ENCODE measurements at places on chromosomes 7 and 10.

DNA sequence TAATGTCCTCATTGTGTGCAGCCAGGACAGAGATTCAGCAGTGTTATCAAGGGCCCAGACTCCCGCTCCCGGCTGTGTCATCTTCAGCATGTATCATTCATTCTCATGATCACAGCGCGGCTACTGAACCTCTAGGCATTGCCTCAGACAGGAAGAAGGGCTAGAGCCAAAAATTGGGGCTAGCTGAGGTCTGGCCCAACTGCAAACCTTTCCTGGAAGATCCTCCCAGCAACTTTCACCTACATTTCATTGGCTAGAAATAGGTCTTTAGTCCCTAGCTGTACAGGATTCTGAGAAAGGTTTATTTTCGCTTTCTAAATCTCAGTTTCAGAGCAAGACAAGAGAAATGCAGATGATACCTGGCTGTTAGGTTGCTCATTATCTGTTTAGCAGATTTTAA is 81.9 kb downstream of the CREM start:
- no peak for DNase-seq

GRCh38 chr7:21193895-21194294 is 234.0 kb upstream of the SP4 start:
- DNase-seq = no peak

DNA sequence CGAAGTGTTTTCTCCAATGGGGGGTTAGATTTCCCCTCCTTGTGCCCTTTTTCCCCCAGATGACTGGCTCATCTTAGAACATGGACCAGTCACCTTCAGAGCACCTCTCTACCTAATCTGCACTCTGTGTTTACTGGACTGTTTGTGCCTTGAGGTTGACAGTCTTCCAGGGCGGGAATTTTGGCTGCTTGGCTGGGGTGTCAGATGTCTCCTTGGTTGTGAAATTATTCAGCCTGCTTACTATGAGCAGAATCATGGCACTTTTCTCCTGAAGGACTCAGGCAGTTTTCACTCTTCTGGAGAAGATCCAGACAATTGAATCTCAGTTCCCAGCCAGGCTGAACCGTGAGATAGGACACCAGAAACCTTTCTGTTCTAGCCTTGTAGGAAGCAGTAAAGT is 60.3 kb upstream of the NFKB2 start:
- DNase-seq = no peak

DNA sequence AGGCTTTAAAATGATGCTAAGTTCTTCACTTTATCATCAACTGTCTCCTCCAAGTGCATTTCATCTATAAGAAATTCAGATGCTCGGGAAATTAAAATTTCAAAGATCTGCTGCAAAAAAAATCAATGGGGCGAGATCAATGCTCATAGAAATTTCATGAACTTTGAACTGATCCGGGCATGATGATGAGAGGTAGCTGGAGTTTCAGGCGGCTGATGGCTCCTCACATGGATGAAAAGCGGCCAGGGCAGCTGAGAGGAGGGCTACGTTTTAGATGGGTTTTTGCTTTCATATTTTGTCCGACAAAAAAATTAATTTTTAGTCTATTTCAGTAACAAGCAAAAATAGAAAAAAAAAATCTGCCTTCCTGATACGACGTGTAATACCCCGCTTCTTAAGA is 109.9 kb downstream of the EBF3 start:
- DNase-seq = no peak

GRCh38 chr10:123966896-123967231 is 75.3 kb upstream of the CPXM2 start:
- peak; percentile 6 for DNase-seq

DNA sequence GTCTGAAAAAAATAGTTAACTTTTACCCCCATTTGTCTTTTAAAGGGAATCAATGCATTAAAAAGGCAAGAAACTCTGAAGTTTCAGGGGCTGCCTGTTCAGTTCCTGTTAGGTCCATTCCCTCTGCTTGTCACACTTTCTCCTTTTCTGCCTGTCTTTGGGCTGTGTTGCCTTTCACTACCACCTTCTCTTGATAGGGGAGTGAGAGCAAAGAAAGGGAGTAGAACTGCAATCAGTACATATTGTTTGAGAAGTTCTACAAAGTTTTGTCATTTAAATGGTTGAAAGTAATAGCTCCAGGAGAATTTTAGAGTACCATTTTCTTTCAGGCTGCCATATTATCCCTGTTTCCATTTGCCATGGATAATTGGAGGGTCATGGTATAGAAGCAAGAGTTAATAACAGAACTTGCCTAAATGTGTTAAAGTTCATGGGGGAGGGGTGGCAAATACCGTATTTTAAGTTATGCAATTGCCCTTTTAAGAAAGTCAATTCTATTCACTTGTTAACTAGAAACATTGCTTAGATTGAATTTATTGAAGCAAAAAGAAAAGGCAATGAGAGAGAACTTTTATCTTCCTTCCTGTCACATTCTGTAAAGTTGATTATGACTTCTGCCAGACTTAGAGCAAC is 38.6 kb downstream of the MPLKIP start:
- no peak for DNase-seq

GRCh38 chr10:65360497-65360896 is 1565.3 kb upstream of the LRRTM3 start:
- no peak for DNase-seq

- DNase-seq = no peak
These were observed 409.4 kb upstream of the FZD8 start for GRCh38 chr10:36051500-36051991.

DNA sequence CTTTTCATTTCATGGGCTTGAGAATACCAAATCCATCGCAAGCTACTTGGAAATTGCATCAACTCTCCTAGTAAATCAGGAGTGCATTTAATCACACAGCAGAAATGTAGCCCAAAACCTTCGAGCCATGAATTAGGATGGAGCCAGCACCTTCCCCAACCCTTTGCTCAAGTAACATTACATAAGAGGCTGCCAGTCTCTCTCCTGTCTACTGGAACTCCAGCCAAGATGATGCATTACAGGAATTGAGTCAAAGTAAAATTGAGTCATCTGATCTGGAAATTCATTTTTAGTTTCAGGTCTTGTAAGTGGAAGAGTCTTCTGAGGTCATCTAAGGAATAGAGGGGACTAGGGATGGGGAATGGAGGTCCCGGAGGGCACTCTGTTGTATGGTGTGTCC is 69.7 kb upstream of the FHIP2A start:
- no peak for DNase-seq

- no peak for DNase-seq
These were observed 243.6 kb downstream of the SKIDA1 start for GRCh38 chr10:21281765-21282484.

DNA sequence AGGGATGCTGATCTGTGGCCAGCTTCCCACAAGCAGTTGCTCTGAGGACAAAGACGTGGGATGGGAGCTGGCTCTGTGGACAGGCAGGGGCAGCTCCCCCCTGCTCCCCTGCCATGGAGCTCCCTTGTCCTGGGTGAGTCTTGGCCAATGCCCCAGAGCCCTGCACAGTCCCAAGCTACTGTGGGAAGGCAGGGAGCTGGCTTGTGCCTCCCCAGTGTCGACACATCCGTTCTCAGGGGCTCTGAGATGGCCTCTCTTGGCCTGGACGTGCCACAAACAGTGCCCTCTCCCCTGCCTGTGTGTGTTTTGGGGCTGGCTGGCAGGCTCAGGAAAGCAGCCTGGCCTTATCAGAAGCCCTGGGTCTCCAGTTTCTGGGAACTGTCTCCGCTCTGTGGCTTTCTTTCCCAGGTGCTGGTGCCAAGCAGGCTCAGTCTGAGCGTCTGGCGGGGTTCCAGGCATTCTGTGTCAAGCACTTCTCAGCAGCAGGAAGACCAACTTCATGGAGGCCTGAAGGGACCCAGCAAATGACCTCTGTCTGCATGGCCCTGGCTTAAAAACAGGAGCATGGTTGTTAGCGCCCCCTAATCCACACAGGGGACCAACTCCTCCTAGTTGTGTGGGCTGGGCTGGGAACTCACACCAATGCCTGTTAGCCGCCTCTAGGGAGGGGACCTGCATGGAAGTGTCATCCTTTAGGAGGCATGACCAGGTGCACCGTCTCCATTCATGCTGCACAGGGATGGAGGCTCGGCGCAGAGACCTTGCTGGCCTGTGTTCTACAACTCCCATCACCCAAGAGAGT is 375.2 kb downstream of the RPS24 start:
- no peak for DNase-seq

- no peak for DNase-seq
These were observed 5.5 kb downstream of the CPA5 start for GRCh38 chr7:130349911-130350782.

DNA sequence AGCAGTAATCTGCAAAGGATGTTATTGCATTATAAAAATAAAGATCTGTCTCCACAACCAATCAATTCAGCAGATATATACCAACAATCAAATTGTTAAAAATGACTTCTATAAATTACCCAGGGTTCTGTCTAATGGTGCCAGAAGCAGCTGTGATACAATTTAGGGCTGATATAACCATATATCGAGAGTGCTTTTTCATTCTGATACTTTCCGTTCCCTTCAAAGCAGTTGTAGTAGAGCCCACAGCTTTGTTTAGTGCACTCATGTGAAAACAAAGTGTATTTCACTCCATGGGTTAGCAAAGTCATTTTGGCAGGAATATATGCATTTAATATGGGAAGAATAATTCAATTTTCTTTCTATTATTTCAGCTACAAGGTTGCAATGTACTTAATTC is 83.1 kb upstream of the CHCHD3 start:
- no peak for DNase-seq

DNA sequence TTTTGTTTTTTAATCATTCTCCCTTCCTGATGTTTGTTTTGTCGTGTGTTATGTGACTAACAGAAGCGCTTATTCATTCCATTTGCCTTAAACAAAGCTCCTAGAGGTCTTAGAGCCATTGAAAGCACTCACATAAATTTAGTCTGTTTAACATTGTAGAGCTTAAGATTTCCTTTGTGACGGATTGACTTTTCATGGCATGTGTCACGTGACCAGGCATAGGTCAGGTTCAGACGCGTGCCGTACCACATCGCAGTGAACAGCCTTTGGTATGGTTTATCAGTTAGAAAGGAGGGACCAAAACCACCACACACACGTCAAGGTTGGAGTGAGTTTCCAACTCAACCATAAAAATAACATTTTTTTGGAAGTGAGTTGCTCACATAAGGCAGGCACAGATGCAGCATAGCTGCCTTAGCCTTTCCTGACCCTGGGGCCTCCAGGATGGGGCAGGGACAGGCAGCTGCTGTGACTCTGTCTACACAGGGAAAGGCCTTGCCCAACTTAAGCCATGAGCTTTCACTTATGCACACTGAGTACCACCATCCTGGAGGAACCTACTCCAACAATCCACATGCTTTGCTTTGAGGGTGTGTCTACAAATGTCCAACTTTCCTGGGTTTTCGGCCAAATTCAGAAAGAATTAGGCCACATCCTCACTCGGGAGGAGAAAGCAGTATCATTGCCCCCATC is 55.5 kb downstream of the WDFY4 start:
- no peak for DNase-seq

DNA sequence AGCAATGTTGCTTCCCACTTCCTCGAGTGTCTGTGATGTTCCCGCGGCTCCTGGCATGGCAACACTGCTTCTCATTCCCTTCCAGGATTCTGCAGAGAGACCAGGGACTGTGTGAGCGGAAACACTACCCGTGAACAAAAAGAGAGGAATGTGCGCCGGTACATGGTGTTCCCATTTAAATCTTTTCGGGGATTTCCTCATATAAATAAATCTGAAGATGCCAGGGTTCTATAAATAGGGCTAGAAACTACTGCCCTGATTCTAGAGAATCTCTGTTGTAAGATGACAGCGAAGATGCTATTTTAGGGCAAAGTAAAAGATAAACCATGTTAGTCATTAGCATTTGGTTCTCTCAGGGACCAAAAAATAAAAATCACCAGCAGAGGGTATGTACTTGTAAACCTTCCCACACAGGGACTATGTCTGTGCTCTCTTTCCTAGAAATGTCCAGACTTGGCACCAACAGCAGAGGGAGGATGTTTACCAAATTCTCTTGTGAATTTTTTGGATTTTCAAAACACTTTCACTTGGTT is 92.2 kb upstream of the DDC start:
- no peak for DNase-seq

GRCh38 chr10:116098411-116099022 is 174.5 kb downstream of the GFRA1 start:
- no peak for DNase-seq

GRCh38 chr7:137371616-137372015 is 28.1 kb upstream of the PTN start:
- DNase-seq = no peak

DNA sequence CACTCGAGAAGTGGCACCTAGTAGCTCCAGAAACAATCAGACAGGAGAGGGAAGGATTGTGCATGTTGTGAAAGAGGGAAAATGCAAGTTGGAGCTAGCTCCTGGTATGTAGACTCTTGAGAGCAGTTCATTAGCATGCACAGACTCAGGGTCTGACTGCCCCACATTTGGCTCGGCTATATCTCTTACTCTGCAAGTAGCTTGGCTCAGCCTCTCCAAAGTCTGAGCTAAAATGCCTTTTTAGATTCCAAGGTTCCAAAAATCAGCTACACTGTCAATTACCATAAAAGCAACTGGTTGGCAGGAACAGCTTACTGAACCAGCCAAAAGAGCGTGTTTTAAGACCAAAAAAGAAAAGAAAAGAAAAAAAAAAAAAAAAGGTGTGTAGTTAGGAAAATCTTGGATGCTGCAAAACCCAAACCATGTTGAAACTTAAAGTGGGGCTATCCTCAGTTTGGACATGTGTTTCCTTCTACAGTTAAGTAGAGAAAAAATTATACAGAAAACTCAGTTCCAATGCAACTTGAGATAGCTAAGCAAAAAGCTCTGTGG is 65.5 kb downstream of the MKX start:
- no peak for DNase-seq

GRCh38 chr10:131747251-131747650 is 153.6 kb upstream of the PPP2R2D start:
- no peak for DNase-seq

DNA sequence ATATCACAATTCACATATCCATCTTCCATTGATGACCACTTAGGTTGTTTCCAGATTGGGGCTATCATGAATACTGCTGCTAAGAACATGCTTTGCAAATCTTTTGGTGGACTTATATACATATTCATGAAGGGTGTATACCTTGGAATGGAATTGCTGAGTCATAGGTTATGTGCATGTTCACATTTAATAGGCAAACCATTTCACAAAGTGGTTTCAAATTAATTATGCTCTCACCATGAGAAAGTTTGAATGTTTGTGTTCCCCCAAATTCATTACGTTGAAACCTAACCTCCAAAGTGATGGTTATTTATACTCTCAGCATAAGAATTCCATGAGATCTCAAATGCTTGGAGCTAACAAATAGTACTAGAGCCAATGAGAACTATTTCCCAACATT is 86.4 kb downstream of the VPS41 start:
- no peak for DNase-seq

DNA sequence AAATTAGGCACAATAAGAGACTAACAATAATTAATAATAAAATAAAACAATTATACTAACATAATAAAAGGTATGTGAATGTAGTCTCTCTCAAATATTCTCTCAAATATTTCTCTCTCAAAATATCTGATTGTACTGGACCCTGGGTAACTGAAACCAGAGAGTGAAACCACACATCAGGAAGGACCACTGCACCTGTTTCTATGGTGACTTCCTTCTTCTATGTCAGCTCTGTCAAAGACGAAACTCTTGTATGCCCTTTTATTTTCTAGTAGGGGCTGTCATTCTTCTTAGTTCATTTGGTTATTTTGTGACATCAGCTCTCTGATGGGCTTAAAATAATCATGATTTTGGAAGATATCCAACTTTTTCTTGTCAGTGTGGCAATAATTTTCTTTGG is 428.0 kb upstream of the TPK1 start:
- no peak for DNase-seq

- DNase-seq = no peak
These were observed 11.2 kb upstream of the C7orf33 start for GRCh38 chr7:148579366-148579765.

GRCh38 chr7:27608776-27609495 is 53.7 kb downstream of the HIBADH start:
- no peak for DNase-seq

GRCh38 chr10:89809766-89810165 is 108.4 kb downstream of the KIF20B start:
- DNase-seq = no peak

Measured in fibroblast of skin of left biceps (primary cell).